MCF 10A (cell line): ENCODE measurements at places on chromosomes 2 and 18.

GRCh38 chr18:59083136-59083818 is 56.4 kb upstream of the SEC11C start:
- no peak for DNase-seq

GRCh38 chr2:2520401-2520811 is 189.3 kb upstream of the MYT1L start:
- no peak for DNase-seq

DNA sequence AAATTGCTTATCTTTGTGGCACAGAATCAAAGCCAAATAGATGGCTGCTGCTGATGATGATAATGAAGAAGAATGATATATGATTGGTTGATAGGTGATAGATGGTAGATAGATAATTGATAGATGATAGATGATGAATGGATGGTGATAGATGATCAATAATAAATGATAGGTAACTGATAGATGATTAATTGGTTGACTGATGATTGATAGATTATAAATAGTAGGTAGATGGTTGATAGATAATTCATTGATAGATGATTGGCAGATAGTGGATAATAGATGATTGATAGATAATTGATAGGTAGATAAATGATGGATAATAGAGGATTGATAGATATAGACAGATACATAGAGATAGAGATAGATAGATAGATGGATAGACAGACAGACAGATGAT is 430.2 kb downstream of the EIPR1 start:
- no peak for DNase-seq

GRCh38 chr2:18820966-18821365 is 231.6 kb upstream of the NT5C1B start:
- DNase-seq: no peak

DNA sequence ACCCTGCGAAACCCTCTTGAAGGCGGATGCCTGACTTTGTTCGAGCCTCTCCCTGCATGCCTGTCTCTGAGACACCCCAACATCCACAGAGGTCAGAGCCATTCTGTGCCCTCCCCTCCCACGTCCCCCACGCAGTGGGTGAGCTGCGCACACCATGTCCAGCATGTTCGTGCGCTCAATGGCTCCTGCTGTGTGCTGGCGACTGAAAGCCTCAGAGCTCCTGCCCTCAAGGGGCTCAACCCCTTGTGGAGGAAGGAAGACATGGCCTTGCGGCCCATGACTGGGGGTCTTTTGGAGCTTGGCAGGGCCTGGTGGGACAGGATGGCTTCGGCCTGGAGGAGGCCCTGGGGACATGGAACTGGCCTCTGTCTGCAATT is 45.7 kb downstream of the ANKMY1 start:
- no peak for DNase-seq

DNA sequence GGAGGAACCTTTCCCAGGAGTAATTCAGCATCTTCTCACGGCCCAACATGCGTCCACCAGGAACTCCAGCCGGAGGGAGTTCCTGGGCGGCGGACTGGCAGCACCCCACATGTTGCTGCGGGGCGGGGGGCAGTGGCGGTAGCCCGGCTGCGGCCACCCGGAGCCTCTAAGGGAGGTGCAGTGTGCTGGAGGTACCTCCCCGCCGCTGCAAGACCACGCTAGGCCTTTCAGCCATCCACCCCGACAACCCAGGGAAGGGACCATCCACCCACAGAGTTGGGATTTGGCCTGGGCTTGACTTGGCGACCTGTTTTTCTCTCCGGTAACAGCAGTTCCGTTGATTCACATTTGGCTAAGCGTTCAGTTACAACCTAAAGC is 625 bp downstream of the LYPD6 start:
- DNase-seq: no peak

DNA sequence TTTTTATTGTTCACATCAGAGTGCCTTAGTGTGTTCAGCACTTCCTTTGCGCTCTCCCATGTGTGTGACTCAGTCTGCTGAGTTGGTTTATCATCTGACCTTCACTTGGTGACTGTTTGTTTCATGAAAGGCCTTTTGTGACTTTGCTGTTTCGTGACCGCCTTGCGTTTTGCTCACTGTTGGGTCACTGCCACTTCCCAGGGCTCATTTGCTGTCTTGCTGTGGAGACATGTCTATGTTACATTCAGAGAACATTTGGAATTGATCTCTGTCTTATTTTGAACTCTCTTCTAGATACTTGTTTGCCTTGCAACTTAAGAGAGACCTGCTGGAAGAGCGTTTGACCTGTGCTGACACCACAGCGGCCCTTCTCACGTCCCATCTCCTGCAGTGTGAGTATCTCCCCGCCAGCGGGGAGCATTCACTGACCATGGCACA is 54.7 kb downstream of the FARP2 start:
- DNase-seq: no peak

DNA sequence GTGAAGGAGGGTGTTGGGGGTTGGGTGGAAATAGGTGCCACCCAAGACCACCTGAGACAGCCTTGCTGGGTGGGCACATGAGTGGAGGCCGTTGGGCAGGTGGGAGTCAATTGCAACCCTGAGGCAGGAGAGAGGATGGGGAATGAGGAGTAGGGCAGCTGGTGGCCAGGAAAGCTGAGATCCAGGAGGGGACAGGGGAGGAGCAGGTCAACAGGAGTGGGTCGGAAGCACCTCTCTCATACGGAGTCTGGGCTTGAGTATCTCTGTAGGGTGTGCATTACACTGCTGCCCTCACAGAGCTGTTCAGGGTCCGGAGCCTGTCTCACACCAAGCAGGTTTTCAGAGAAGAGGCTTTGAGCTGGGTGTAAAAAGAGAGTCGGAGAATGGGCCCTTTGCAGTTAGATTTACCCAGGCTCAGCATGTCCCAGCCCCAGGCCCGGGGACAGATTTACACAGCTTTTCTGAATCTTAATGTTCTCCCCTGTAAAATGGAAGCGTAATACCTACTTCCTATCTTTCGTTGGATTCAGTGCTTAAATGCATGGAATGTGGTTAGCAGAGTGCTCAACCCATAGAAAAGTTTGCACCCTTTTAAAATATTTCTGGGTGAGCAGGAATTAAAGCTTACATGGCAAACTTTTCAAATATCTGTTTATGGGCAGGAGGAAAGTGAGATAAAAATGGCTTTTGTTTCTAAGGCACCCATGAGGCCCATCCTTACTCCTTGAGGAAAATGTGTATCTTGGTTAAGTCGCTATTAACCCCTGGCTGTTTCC is 144.0 kb upstream of the MYCN start:
- no peak for DNase-seq

- no peak for DNase-seq
Observed at GRCh38 chr2:144986691-144987090, 466.8 kb upstream of the ZEB2 start.

GRCh38 chr2:13676269-13676668 is 956.2 kb upstream of the LRATD1 start:
- DNase-seq: peak; percentile 9

- DNase-seq: no peak
Observed at GRCh38 chr2:241095594-241096290, 6.3 kb downstream of the MTERF4 start.

- no peak for DNase-seq
Observed at GRCh38 chr2:64918220-64918886, 70.8 kb upstream of the SLC1A4 start.
